ENCODE measurements at places on chromosomes 1 and 21.

GRCh38 chr1:216248628-216249027, 174.6 kb downstream of the USH2A start:
- ATAC-seq, result no peak
- H3K4me3 ChIP-seq, result no peak overlapping the region
- no peaks in the 10 kb centered on the region for H3K4me1 ChIP-seq
- no peaks in the 10 kb centered on the region for H3K27me3 ChIP-seq
- no peak overlapping the region for H3K27ac ChIP-seq

- peak overlapping the region; percentile 83 for H3K4me3 ChIP-seq
- H3K27me3 ChIP-seq, result no peaks in the 10 kb centered on the region
- H3K4me1 ChIP-seq, result peaks cover 62% of the 10 kb centered on the region
- H3K36me3 ChIP-seq, result peaks cover 22% of the 10 kb centered on the region
- H3K27ac ChIP-seq, result peak overlapping the region; percentile 99
These were observed 103.8 kb downstream of the RUNX1 start for GRCh38 chr21:34945288-34945687.

DNA sequence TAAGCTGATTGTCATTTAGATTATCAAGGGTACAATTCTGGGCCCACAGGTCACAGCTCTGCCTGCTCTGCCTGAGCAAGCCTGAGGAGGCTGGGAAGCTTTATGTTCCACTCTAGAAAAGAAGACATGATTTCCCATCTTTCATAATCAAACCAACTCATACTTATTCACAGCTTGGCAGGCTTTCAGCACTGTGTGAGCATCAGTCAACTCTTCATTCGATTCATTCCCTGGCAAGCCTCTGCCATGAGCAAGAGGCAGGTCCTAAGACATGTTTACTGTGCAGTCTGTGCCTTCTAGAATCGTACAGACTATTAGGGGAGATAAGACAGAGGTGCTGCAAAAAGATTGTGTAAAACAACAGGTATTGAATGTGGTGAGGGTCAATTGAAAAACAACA, 24.5 kb upstream of the KIRREL1 start:
- H3K27me3 ChIP-seq, result peaks cover 19% of the 10 kb centered on the region
- no peak overlapping the region for H3K27ac ChIP-seq
- no peaks in the 10 kb centered on the region for H3K36me3 ChIP-seq
- no peak for ATAC-seq

GRCh38 chr1:54331091-54331772, 75.0 kb downstream of the SSBP3 start:
- peak overlapping the region; percentile 5 for H3K27ac ChIP-seq
- no peaks in the 10 kb centered on the region for H3K27me3 ChIP-seq
- H3K4me1 ChIP-seq, result peaks cover 27% of the 10 kb centered on the region

DNA sequence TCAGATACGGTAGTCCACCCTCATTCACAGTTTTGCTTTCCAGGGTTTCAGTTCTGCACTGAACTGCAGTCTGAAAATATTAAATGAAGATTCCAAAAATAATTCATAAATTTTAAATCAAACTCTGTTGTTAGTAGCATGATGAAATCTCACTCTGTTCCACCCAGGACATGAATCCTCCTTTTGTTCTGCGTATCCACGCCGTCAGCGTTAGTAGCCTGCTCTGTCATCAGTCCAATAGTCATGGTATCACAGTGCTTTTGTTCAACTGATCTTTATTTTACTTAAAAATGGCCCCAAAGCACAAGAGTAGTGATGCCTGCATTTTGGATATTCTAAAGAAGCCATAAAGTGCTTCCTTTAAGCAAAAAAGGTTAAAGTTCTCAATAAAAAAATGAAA, 23.9 kb downstream of the CHD1L start:
- H3K27me3 ChIP-seq, result no peaks in the 10 kb centered on the region
- H3K4me3 ChIP-seq, result no peak overlapping the region
- H3K36me3 ChIP-seq, result peaks cover 99% of the 10 kb centered on the region
- no peak for ATAC-seq
- H3K4me1 ChIP-seq, result no peaks in the 10 kb centered on the region

DNA sequence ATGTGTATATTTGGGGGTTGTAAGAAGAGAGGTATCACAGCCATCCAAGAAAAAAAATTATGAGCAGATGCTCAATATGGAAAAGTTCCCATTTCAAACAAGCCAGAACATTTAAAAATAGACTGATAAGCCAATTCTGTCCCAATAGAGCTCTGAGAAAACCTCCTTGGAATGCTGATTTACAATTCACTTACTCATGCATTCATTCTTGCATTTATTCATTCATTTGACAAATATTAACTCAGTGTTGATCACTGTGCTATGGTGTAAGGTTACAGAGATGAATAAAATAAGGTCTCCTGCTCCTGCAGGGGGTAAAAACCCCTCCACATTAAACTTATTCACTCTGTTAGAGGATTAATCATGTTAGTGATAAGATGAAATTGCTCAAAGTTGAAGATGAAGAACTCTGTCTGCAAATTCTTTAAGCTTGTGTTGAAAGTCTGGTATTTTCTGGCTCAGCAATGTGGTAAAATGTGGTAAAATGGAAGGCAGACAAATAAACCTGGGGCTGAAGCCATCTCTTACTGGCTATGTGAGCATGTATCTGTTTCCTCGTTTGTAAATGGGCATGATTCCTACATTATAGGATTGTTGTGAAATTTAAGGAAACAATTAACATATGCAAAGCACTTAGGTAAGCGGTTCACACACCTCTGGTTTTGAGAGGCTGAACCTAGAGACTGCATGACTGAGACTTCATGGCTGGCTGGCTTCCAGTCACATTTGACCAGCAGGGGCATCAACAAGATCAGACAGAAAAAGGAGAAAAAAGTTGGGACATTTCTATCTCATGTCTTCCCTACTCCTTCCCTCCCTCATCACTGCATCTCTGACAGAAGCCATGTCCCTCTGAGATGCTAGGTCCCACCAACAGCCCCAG, 45.0 kb upstream of the DAB1 start:
- no peaks in the 10 kb centered on the region for H3K4me1 ChIP-seq
- no peak overlapping the region for H3K27ac ChIP-seq
- ATAC-seq, result no peak
- no peaks in the 10 kb centered on the region for H3K36me3 ChIP-seq

- peak; percentile 60 for ATAC-seq
- no peaks in the 10 kb centered on the region for H3K36me3 ChIP-seq
- H3K27ac ChIP-seq, result no peak overlapping the region
- H3K27me3 ChIP-seq, result no peaks in the 10 kb centered on the region
These were observed 17.1 kb downstream of the SLAMF7 start for GRCh38 chr1:160755911-160756848.

- peaks cover 13% of the 10 kb centered on the region for H3K4me1 ChIP-seq
- H3K36me3 ChIP-seq, result no peaks in the 10 kb centered on the region
- H3K4me3 ChIP-seq, result peak overlapping the region; percentile 16
- peaks cover 27% of the 10 kb centered on the region for H3K27me3 ChIP-seq
- H3K27ac ChIP-seq, result no peak overlapping the region
These were observed 19.7 kb upstream of the CHIA start for GRCh38 chr1:111270771-111271463.

DNA sequence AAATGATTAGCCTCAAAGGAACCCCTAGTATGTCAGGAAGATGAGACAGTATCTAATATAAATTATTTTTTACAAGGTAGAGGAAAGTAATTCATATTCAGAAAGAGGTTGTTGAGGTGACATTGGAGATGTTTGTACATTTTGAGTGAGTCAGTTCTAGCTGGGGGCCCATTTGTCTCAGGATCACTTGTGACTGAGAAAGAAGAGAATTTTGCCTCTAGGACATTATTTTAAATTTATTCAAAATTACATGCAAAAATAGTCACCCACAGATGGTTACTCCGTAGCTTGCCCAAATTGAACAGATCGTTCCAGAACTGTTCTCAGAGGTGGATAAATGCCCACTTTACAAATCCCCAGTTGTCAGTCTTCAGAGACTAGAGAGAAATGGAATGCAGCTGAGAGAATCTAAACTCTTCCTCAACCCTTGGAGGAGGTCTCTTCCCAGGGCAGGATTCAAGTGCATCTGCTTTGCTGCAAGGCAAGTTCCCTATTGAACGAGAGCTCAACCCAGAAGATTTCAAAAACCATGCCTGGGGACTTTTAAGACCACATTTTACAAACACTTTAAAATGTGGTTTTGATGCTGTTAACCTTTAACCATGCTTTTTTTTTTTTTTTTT, 987.8 kb upstream of the ADAMTS5 start:
- no peaks in the 10 kb centered on the region for H3K4me1 ChIP-seq
- H3K36me3 ChIP-seq, result no peaks in the 10 kb centered on the region
- no peak for ATAC-seq

- peak overlapping the region; percentile 99 for H3K4me3 ChIP-seq
- H3K27me3 ChIP-seq, result no peaks in the 10 kb centered on the region
- peak overlapping the region; percentile 99 for H3K27ac ChIP-seq
- H3K4me1 ChIP-seq, result peaks cover 33% of the 10 kb centered on the region
- H3K36me3 ChIP-seq, result peaks cover 61% of the 10 kb centered on the region
- ATAC-seq, result peak; percentile 18
These were observed 1.2 kb downstream of the ATP2B4 start for GRCh38 chr1:203627851-203628200.

- no peak overlapping the region for H3K27ac ChIP-seq
- H3K4me1 ChIP-seq, result no peaks in the 10 kb centered on the region
- no peaks in the 10 kb centered on the region for H3K36me3 ChIP-seq
- no peak for ATAC-seq
- H3K27me3 ChIP-seq, result no peaks in the 10 kb centered on the region
These were observed 1263.1 kb downstream of the KCNT2 start for GRCh38 chr1:195345149-195345548.

- H3K27me3 ChIP-seq, result no peaks in the 10 kb centered on the region
- ATAC-seq, result no peak
- peaks cover 28% of the 10 kb centered on the region for H3K4me1 ChIP-seq
- no peak overlapping the region for H3K27ac ChIP-seq
- H3K36me3 ChIP-seq, result no peaks in the 10 kb centered on the region
- H3K4me3 ChIP-seq, result no peak overlapping the region
These were observed 67.7 kb downstream of the BCAR3 start for GRCh38 chr1:93613898-93614297.

DNA sequence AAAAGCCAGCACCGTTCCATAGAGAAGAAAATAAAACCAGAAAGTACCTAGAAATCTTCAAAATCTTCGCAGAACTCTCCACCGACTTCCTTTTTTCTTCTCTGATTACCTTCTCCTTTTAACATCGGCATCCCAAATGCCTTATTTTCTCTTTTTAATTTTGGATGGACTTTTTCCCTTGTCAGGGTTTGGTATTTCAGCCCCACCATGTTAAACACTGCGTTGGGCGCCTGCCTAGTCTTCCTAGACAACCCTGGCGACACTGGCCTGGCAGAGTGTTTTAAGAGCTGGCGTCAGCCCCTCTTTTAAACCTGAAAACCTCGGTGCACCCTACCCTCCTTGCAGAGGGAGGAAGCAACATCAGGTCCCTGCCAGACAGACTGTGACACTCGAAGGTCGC, 66.0 kb upstream of the EFHD2 start:
- H3K4me3 ChIP-seq, result no peak overlapping the region
- no peak overlapping the region for H3K27ac ChIP-seq
- H3K4me1 ChIP-seq, result peaks cover 14% of the 10 kb centered on the region
- no peak for ATAC-seq
- H3K36me3 ChIP-seq, result no peaks in the 10 kb centered on the region

GRCh38 chr21:31530364-31530763, 129.1 kb upstream of the SOD1 start:
- H3K27ac ChIP-seq, result no peak overlapping the region
- ATAC-seq, result no peak
- no peak overlapping the region for H3K4me3 ChIP-seq
- H3K27me3 ChIP-seq, result no peaks in the 10 kb centered on the region

GRCh38 chr1:44220755-44221154, 7.5 kb downstream of the DMAP1 start:
- H3K4me3 ChIP-seq, result no peak overlapping the region
- peaks cover 6% of the 10 kb centered on the region for H3K4me1 ChIP-seq

DNA sequence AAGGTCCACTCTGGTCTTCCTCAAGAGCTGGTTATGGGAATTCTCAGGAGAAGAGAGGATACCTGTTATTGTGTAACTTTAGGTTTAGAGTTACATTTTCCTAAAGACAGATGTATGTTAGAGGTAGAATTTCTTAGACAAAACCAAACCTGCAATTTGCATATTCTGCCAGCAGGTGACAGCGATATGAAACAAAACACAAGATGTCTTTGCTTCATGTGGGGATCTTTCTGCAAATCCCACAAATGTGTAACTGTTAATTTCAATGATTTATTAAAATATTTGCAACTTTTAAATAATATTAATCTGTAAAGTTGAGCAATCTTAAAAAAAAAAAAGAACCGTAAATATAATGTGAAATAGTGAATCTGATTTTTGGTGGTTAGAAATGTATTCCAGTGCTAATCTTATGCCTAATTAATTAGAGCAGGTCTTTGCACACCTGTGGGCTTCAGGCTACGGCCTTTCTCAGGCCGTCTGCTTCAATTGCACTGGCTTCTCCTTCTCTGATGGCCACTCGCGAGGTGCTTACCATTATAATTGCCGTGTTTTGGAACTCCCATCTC, 33.4 kb downstream of the FAM78B start:
- H3K27ac ChIP-seq, result no peak overlapping the region
- no peak overlapping the region for H3K4me3 ChIP-seq
- no peaks in the 10 kb centered on the region for H3K4me1 ChIP-seq
- no peaks in the 10 kb centered on the region for H3K36me3 ChIP-seq
- no peak for ATAC-seq

GRCh38 chr1:118992868-118993699, 4.9 kb upstream of the TBX15 start:
- peaks cover 79% of the 10 kb centered on the region for H3K27me3 ChIP-seq
- H3K27ac ChIP-seq, result no peak overlapping the region
- no peaks in the 10 kb centered on the region for H3K4me1 ChIP-seq

DNA sequence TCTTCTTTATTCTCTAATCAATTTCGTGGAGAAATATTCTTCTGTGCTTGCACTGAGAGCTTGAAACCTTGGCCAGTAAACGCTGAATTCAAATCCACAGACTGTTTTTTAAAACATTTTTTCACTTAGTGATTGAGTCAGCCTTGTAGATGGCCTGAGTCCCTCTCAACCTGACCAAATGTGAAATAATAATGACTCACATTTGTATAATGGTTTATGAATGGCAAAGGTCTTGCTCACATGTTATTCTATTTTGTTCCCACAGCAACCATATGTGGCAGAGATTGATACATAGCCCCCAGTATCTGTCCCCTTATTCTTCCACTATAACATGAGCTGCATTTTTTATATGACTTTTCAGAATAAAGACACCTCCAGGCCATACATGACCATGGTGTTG, 47.8 kb upstream of the CCDC190 start:
- H3K27me3 ChIP-seq, result no peaks in the 10 kb centered on the region
- H3K27ac ChIP-seq, result no peak overlapping the region
- no peak overlapping the region for H3K4me3 ChIP-seq
- no peaks in the 10 kb centered on the region for H3K36me3 ChIP-seq

DNA sequence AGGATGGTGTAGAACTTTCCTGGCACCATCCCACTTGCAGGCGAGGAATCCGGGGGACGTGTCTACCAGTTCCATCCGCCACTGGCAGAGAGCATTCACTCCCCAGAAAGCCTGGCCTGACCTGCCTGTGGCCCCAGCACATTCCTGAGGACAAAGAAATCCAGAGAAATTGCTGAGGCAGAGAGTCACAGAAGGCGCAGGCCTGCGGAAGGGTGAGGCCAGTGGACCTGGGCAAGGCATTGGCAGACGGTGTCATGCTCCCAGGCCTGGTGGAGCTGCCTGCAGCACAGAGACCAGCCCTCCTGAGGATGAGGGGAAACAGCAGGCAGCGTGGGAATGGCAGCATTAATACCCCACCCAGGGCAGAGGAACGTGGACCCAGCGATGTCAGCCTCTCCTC, 81.2 kb upstream of the F3 start:
- ATAC-seq, result no peak
- no peak overlapping the region for H3K4me3 ChIP-seq
- H3K27me3 ChIP-seq, result peaks cover 14% of the 10 kb centered on the region
- no peaks in the 10 kb centered on the region for H3K4me1 ChIP-seq
- H3K27ac ChIP-seq, result no peak overlapping the region
- no peaks in the 10 kb centered on the region for H3K36me3 ChIP-seq

- peaks cover 17% of the 10 kb centered on the region for H3K36me3 ChIP-seq
- peak within 1 kb of the TSS; percentile 76 for H3K4me3 ChIP-seq
- peak; percentile 96 for ATAC-seq
- H3K27ac ChIP-seq, result peak within 1 kb of the TSS; percentile 82
- peaks cover 3% of the 10 kb centered on the region for H3K27me3 ChIP-seq
- peaks cover 4% of the 10 kb centered on the region for H3K4me1 ChIP-seq
These were observed at the start of gene POMGNT1 for GRCh38 chr1:46197964-46198811. POMGNT1 (minus strand) TSS chr1:46198434; CDS start chr1:46197821, 613 bp downstream.

Measured in activated T-helper 17 cell treated with anti-CD3 and anti-CD28 coated beads, Interleukin-2, amount 50 U/mL, for 72 hours (primary cell).